ENCODE measurements at places on chromosomes 4 and X. TPM values are rescaled to one million over a fixed set of nuclear protein-coding genes. Genes with fewer than 3 reads are reported as not detected.

- no peak overlapping the region for H3K4me3 ChIP-seq
- H3K27ac ChIP-seq: no peak overlapping the region
- no peaks in the 10 kb centered on the region for H3K4me1 ChIP-seq
- H3K27me3 ChIP-seq: peaks cover 17% of the 10 kb centered on the region
- H3K36me3 ChIP-seq: peaks cover 12% of the 10 kb centered on the region
Observed at GRCh38 chr4:1592709-1593417, 91.2 kb downstream of the FAM53A start.

DNA sequence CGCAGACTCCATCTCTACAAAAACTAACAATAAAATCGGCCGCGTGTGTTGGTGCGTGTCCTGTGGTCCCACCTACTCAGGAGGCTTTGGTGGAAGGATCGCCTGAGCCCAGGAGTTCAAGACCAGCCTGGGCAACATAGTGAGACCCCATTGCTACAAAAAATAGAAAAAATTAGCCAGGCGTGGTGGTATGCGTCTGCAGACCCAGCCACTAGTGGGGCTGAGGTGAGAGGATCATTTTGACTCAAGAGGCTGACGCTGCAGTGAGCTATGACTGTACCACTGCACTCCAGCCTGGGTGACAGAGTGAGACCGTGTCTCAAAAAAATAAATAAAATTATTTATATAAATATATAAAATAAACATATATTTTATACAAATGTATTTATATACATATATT, 22.3 kb downstream of the ASMTL start:
- H3K36me3 ChIP-seq: peaks cover 11% of the 10 kb centered on the region
- H3K27ac ChIP-seq: no peak overlapping the region
- H3K4me3 ChIP-seq: no peak overlapping the region
- peak; percentile 30 for DNase-seq
- no peaks in the 10 kb centered on the region for H3K4me1 ChIP-seq
- H3K27me3 ChIP-seq: no peaks in the 10 kb centered on the region

GRCh38 chr4:165308166-165308565, 19.3 kb upstream of the MSMO1 start:
- no peak overlapping the region for H3K27ac ChIP-seq
- no peak for DNase-seq
- no peaks in the 10 kb centered on the region for H3K27me3 ChIP-seq

- H3K4me3 ChIP-seq: no peak overlapping the region
- no peak for DNase-seq
- H3K36me3 ChIP-seq: no peaks in the 10 kb centered on the region
- H3K4me1 ChIP-seq: no peaks in the 10 kb centered on the region
Observed at GRCh38 chrX:71885099-71885498, 25.5 kb upstream of the NHSL2 start.

Gene CXCL1
- 1.0 TPM for total RNA-seq

DNA sequence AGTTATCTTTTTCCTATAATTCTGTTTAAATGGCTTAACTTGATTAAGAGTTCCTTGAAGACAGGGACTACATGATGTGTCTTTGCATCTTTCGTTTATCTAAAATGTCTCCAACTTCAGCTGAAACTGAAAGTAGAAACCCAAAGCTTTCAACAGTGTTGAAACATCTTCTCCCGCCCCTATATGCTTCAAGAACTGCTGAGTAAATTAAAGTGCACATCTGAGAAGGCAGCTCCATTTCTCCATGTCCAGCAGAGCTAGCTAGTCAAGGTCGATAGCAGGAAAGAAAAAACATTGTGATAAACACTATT, 185.7 kb upstream of the TBL1X start:
- H3K4me3 ChIP-seq: no peak overlapping the region
- H3K36me3 ChIP-seq: no peaks in the 10 kb centered on the region
- no peak for DNase-seq

DNA sequence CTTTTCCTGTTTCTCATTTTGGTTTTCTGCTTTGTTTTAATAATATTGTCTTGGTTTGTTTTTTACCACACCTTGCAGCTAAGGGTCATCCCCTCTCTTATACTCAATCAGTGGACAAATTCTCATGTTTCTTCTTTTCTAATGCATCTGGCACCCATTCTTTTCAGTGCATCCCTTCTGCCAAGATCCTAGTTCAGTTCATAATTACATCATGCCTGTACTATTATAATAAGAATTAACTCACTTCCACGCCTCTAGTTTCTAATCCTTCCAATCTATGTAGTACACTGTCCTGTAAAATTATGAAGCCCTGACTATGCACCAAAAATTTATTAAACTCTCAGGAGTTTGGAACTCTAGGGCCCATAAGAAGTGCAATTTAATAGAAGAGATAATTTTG, 126.1 kb downstream of the FAT4 start:
- no peak overlapping the region for H3K4me3 ChIP-seq
- no peak overlapping the region for H3K27ac ChIP-seq
- peaks cover 6% of the 10 kb centered on the region for H3K36me3 ChIP-seq
- peaks cover 4% of the 10 kb centered on the region for H3K4me1 ChIP-seq
- no peaks in the 10 kb centered on the region for H3K27me3 ChIP-seq

GRCh38 chr4:139734875-139735380, 69.3 kb downstream of the MGST2 start:
- peaks cover 18% of the 10 kb centered on the region for H3K4me1 ChIP-seq
- H3K27me3 ChIP-seq: no peaks in the 10 kb centered on the region
- H3K27ac ChIP-seq: peak overlapping the region; percentile 79
- H3K36me3 ChIP-seq: no peaks in the 10 kb centered on the region
- DNase-seq: no peak

- DNase-seq: no peak
- H3K4me3 ChIP-seq: no peak overlapping the region
- no peaks in the 10 kb centered on the region for H3K36me3 ChIP-seq
- H3K27me3 ChIP-seq: no peaks in the 10 kb centered on the region
- H3K4me1 ChIP-seq: no peaks in the 10 kb centered on the region
Observed at GRCh38 chr4:173357939-173358338, 12.8 kb upstream of the SAP30 start.

DNA sequence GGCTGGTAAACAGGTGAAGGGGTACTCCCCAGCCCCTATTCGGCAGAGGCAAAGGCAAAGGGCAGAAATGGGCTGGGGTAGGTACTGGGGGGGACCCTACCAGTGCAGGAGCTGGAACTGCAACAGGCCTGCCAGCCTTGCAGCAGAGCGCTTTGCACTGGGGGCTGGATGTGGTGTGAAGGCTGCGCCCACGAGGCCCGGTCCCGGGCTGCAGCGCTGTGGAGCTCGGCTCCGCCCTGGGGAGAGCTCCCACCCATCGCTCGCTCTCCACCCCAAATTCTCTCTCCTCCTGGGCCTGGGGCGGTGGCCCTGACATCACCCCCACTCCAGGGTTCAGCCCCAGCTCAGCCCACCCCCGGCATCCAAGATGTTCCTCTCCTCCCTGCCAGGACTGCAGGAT, 24.2 kb downstream of the IQSEC2 start:
- no peak overlapping the region for H3K27ac ChIP-seq
- no peaks in the 10 kb centered on the region for H3K4me1 ChIP-seq
- DNase-seq: no peak
- H3K27me3 ChIP-seq: no peaks in the 10 kb centered on the region
- H3K4me3 ChIP-seq: no peak overlapping the region

DNA sequence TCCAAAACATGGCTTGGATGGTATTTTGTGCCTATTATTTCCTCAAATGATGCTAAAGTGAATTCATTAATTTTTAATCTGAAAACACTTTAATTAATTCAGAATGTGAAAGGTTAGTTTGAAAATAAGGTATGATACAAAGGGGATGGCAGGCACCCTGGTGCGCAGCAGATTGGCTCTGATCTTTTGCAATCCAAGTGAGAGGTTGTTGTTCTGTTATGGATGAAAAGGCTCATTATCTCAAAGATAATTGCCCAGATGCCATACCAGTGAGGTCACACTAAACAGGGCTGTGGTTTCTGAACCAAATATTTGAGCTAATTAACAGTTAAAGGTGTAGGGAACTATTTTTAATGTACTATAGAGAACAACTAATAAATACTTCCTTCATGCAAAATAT, 504.9 kb downstream of the RAPGEF2 start:
- no peaks in the 10 kb centered on the region for H3K4me1 ChIP-seq
- no peak for DNase-seq
- no peak overlapping the region for H3K4me3 ChIP-seq
- H3K27me3 ChIP-seq: peaks cover 10% of the 10 kb centered on the region
- no peaks in the 10 kb centered on the region for H3K36me3 ChIP-seq
- no peak overlapping the region for H3K27ac ChIP-seq

Gene TLR6
- 2.9 TPM for total RNA-seq

DNA sequence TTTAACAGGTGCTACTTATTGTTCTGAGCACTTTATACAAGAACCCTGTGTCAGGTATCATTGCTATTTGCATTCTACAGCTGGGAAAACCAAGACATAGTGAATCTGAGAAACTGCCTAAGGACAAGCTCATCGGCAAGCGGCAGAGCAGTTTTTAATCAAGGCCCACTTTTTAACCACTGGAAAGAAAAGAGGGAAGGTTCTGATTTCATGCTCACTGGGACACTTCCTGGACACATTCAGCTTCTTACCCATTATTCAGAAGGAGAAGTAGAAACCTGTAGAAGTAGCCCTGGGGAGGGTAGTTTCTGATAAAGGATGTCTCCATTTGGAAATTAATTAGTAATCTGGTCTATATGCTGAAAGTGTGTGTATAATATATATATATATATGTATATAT, 2.5 kb upstream of the LNX1 start:
- no peak overlapping the region for H3K4me3 ChIP-seq
- H3K27me3 ChIP-seq: no peaks in the 10 kb centered on the region
- no peak for DNase-seq
- no peak overlapping the region for H3K27ac ChIP-seq

Gene TNMD
- total RNA-seq: not detected

GRCh38 chr4:42816880-42817400, 75.6 kb upstream of the GRXCR1 start:
- H3K27ac ChIP-seq: no peak overlapping the region
- peaks cover 11% of the 10 kb centered on the region for H3K27me3 ChIP-seq
- H3K4me3 ChIP-seq: no peak overlapping the region
- H3K4me1 ChIP-seq: no peaks in the 10 kb centered on the region
- no peak for DNase-seq

DNA sequence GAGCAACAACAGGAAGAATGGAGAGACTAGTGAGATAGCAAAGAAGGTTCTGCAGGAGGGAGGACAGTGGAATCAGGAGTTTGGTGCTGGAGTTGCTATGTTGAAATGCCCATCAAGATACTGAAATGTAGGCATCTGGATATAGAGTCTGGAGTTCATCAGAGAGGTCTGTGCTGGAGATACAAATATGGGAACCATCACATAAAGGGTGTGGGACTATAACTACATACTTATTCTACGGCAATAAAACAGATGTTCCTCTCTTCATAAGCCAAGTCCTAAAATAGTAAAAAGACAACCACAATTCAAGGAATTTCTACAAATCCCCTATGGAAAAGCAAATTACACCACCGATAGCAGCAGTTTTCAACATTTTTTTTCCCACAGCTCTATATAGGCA, 1.6 kb downstream of the MED14 start:
- no peak for DNase-seq
- peak overlapping the region; percentile 60 for H3K27ac ChIP-seq
- H3K4me1 ChIP-seq: peaks cover 48% of the 10 kb centered on the region
- peak overlapping the region; percentile 80 for H3K4me3 ChIP-seq

Gene TASL
- not detected for total RNA-seq

DNA sequence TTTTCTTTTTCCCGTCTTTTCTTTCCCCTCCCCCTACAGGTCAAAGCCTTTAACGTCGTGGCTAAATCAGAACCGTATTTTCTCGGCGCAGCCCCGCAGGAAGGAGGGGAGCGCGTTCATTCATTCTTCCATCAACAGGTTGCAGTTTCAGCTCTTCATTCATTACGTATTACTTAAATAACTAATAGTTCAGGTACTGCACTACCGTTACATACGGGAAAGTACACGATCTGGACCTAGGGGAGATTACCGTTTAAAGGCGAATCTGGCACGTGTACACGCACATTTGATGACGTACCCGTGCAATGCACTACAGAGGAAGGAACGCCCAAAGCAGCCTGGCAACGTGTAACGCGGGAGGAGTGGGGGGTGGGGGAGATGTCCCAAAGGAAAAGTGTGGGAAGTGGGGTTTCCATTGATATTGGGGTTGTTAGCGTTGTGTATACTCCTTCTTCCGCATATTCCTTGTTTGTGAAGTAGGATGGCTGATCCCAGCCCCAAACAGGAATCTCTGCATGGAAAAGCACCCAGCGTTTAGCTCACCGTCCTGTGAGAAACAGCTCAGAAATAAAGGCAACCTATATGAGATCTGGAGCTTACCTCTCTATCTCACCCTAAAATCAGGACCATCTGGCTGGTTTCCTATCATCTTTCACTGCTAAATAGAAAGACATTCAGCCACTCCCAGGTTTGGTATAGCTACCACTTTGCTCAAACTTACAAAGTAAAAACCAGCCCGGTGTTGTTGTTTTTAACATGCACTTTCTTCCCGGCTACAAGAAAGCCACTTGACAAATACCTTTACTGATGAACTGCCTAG, 585 bp upstream of the SEC24D start:
- peaks cover 18% of the 10 kb centered on the region for H3K36me3 ChIP-seq
- peak overlapping the region; percentile 100 for H3K27ac ChIP-seq
- peak overlapping the region; percentile 90 for H3K4me3 ChIP-seq
- peaks cover 42% of the 10 kb centered on the region for H3K4me1 ChIP-seq
- H3K27me3 ChIP-seq: no peaks in the 10 kb centered on the region

Gene OTC
- not detected for total RNA-seq

- peaks cover 20% of the 10 kb centered on the region for H3K27me3 ChIP-seq
- no peak for DNase-seq
- peaks cover 29% of the 10 kb centered on the region for H3K4me1 ChIP-seq
- H3K27ac ChIP-seq: no peak overlapping the region
Observed at GRCh38 chr4:41364876-41365275, 108.1 kb downstream of the UCHL1 start.

Gene HSFX1
- total RNA-seq: 2.1 TPM

Gene SUPT20HL2
- total RNA-seq: not detected

Gene ZNF157
- 0.15 TPM for total RNA-seq

Gene SLIT2
- 41.3 TPM for total RNA-seq

- H3K4me3 ChIP-seq: no peak overlapping the region
- H3K36me3 ChIP-seq: no peaks in the 10 kb centered on the region
- H3K4me1 ChIP-seq: no peaks in the 10 kb centered on the region
- H3K27ac ChIP-seq: no peak overlapping the region
Observed at GRCh38 chr4:138409670-138410069, 167.5 kb upstream of the SLC7A11 start.

GRCh38 chr4:41318839-41319530, 62.3 kb downstream of the UCHL1 start:
- H3K4me3 ChIP-seq: no peak overlapping the region
- H3K27ac ChIP-seq: no peak overlapping the region
- peaks cover 20% of the 10 kb centered on the region for H3K27me3 ChIP-seq
- DNase-seq: no peak
- H3K4me1 ChIP-seq: no peaks in the 10 kb centered on the region

GRCh38 chrX:123184866-123185276, 793 bp downstream of the GRIA3 start:
- no peaks in the 10 kb centered on the region for H3K36me3 ChIP-seq
- H3K4me1 ChIP-seq: no peaks in the 10 kb centered on the region
- peaks cover 30% of the 10 kb centered on the region for H3K27me3 ChIP-seq

- no peak for DNase-seq
- peaks cover 2% of the 10 kb centered on the region for H3K36me3 ChIP-seq
- no peak overlapping the region for H3K4me3 ChIP-seq
- no peaks in the 10 kb centered on the region for H3K27me3 ChIP-seq
Observed at GRCh38 chrX:78540171-78540570, 119.0 kb downstream of the RTL3 start.

Measured in chondrocyte (in vitro differentiated cells).